Hindlimb muscle (tissue), 1 donor: ENCODE measurements at places on chromosomes 5 and 9. TPM values are rescaled to one million over a fixed set of nuclear protein-coding genes. Genes with fewer than 3 reads are reported as not detected.

The DCAF10 gene
- polyA plus RNA-seq, result 22.8 TPM

The ZNF169 gene
- 4.3 TPM for polyA plus RNA-seq

The PPP2R2B gene
- polyA plus RNA-seq, result 1.2 TPM

The PRR16 gene
- polyA plus RNA-seq, result 28.0 TPM

The AGXT2 gene
- not detected for polyA plus RNA-seq

The CLIC3 gene
- polyA plus RNA-seq, result 0.54 TPM

GRCh38 chr5:91033370-91033769, 349.7 kb downstream of the ARRDC3 start:
- DNase-seq, result no peak

DNA sequence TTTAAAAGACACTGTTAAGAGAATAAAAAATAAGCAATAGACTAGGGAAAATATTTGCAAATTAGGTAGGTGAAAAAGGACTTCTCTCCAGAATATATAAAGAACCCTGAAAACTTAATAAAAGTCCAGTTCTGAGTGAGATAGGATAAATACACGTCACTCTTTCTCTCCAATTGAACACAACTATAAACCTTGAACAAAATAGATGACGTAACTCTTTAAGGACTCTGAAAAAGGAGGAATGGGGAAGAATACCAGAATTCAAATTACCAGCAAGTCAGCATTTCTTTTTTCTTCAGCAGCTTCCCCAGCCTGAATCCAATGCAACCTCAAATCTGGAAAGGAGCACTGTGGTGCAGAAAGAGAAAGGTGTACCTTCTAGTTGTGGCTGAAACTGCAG, 6.8 kb upstream of the WDR41 start:
- no peak for DNase-seq

- no peak for DNase-seq
Observed at GRCh38 chr5:160555971-160556631, 134.4 kb downstream of the PTTG1 start.

DNA sequence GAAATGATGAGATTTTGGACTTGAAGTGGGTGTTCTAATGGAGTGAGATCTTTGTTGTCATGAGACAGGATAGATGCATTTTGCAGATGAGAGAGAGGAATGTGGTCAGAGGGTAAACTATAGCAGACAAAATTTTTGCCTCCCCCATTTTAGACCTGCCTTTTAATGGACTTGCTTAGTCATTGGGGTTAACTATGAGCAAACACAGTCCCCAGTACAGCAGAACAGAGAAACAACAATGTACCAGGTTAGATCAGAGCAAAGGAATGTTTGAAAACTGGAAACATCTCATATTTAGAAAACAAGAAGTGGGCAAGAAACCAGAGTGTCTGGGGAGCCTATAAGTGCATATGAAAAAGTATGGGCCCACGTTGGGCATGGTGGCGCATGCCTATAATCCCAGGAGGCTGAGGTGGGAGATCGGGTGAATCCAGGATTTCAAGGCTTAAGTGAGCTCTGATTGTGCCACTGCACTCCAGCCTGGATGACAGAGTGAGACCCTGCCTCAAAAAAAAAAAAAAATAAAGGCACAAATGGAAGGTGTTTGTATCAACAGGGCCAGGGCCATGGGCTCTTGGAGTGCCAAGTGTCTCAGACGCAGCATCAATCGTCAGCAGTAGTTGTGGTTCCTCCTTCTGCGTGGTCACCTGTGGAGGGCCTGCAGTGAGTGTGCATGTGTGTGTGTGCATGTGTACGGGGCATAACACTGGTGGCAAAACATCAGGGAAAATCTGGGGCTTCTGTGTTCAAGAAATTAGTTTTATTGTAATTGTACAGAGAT, 214.4 kb upstream of the S1PR3 start:
- DNase-seq, result no peak

DNA sequence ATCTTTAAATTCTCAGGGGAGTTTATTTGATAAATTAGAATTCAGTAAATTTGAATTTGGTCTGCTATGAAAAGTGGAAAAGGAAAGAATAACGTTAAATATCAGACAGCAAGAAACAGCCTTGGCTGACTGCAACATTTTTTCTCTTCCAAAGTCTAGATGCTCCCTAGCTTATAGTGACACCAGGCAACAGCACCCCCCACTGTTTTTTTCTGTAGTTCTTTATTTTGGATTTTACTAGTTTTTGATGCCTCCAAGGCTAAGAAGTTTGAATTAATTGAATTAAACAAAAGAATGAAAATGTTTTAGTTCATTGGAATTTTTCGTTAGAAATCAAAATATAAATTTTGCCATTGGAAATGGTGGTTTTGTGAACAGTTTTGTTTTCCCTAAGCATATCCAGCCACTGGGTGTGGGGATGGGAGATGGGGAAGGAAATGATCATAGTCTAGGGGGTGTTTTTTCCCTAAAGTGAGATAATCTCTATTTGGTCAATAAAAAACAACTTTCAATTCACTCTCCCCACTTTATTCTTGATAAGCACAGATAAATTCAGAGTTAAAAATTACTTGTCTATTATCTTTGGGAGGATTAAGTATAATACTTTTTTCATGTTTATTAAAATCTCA, 199.3 kb upstream of the CD180 start:
- DNase-seq, result no peak

GRCh38 chr9:98742325-98743280, 33.9 kb upstream of the GABBR2 start:
- no peak for DNase-seq

GRCh38 chr9:7196467-7196866, 438.7 kb downstream of the KDM4C start:
- DNase-seq, result no peak

DNA sequence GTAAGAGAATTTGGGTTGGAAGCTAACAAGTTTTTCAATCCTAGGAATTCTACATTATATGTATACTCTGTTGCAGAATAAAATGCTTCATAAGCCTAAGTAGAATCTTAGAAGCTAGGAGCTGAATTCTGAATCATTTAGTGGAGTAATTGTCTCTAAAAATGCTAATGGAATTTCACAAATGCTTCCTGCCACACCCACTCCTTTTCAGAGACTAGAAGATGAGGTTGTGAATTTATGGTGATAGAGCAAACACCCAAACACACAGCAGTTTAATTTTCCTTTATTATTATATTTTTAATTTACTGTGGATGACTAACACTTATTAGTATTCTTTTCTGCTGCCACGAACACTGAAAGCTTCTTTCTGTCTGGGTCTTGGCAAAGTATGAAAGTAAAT, 208.0 kb upstream of the PDE4D start:
- DNase-seq, result no peak

GRCh38 chr9:136558373-136558772, 12.5 kb upstream of the NOTCH1 start:
- no peak for DNase-seq

- no peak for DNase-seq
Observed at GRCh38 chr5:94793113-94793815, 174.8 kb downstream of the SLF1 start.

- DNase-seq, result no peak
Observed at GRCh38 chr9:112020680-112021596, 124.3 kb downstream of the UGCG start.

GRCh38 chr5:171615705-171616640, 169.6 kb upstream of the SMIM23 start:
- no peak for DNase-seq
